ENCODE measurements at places on chromosomes 2 and 18. TPM values are rescaled to one million over a fixed set of nuclear protein-coding genes. Genes with fewer than 3 reads are reported as not detected.

DNA sequence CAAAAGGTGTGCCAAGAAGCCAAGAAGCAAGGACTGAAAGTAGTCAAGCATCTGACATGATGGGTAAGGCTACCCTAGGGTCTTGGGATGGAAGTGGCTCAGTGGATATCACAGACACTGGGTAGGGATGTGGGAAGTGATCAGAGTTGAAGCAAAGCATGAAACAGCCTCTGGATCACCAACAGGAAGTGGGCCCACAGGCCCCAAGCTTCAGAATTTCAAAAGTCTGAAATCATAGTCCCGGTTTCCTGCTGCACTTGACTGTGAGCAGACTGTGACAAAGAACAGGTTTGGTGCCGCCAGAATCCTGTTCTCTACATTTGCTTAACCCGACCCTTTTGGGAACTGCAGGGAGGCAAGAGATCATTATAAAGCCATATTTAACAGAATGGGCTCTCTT, 57.4 kb downstream of the SP100 start:
- DNase-seq, result no peak

- DNase-seq, result no peak
These were observed 22.6 kb downstream of the DHRS9 start for GRCh38 chr2:169091761-169092519.

FARP2 gene
- total RNA-seq, result 37.2 TPM

DNA sequence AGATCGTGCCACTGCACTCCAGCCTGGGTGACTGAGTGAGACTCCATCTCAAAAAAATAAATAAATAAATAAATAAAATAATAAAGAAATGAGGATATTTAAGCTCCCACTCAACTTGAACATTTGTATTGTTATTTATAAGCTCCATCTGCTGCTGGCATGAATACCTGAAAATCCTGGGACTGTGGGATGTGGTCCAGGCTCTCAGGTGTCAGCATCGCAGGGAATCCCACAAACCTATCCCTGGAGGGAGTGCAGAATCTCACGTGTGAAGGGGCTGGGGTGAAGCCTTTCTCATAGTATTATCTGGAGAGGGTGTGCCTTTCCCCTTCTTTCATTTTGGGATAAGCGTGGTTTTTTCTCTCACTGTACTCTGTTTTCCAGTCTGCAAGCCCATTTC, 47.4 kb upstream of the POLE4 start:
- DNase-seq, result no peak

DNA sequence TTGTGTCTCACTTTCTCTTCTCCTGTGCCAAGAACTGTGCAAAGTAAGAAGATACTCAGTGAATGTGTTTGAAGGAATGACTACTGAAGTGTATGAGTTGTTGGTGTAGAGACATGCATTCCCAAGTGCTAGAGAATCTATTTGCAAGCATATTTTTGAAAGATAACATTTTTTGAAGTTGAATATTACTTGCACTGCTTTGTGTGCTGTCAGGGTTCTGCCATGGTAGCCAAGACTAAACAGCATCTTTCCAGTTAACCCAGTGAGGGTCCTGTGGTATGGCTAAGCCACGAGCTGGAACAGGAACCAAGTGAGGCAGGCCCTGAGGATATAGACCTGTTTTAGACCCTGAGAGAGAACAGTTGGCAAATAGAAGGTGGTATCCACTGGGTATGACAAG, 35.2 kb upstream of the EFEMP1 start:
- no peak for DNase-seq

DNA sequence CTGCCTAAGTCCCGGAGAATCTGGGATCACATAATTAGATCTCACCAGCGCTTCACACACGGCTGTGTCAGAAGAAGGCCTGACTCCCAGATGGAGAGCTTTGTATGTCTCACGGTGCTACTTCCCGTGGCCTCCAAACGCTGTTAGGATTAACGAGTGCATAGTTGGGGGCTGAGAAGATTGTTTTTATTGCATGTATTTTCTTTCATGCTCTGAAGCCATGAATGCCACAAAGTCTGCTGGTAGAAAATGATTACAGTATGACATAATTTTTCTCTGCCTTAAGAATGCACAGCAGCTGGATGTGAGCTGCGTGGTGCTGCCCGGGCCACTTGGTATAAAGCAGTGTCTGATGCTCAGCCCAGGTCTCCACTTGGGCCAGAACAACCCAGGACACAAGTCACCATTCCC, 166.5 kb downstream of the SEPTIN10 start:
- DNase-seq, result no peak

DNA sequence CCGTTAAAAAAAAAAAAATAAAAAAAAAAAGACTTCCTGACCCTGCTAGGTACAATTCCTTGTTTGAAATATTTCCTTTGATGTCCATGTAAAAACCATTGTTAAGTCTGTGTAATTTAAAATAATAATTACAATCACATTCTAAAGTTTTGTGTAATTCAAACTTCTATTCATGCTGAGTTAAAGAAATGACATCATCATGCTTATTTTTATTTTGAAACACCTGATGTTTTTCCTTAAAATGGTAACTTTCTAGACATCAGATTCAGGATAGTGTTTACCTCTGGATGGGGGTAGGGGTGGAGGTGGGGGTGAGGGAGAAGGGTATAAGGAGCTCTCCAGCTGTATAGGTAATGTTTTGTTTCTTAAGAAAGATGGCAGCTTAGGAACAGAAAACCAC, 92.8 kb downstream of the ADCYAP1 start:
- no peak for DNase-seq

GRCh38 chr18:67300498-67300897, 216.0 kb downstream of the DSEL start:
- DNase-seq, result peak; percentile 9

DNA sequence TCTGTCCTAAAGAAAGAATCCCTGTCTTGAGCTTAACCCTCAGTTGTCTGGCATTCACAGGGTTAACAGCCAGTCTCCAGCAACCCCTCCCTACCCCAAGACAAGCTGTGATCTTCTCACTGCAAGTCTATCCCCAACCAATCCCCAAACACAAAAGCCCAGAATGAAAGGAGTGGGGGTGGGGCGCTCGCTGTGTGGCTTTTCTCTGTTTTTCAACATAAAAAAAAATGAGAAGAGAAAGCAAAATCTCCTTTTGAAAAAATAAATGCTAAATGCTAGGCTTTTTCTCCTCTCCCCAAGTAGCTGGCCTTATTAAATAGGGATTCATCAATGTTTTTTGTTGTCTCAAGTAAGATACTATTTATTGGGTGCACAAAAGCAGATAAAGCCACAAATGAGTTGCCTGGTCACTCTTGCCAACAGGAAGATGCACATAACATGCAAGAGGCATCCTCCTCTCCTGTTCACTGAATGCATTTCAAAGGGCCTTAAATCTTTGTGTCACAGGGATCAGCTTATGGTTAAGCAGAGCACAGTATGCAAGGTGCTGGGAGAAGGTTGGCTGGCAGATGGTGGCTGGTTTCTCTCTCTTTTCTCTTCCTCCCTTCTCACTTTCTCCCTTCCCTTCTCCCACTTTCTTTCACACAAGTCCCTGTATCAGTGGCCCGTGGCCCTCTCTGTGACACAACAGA, 225.6 kb downstream of the CMPK2 start:
- DNase-seq, result no peak

GRCh38 chr2:31467426-31467825, 52.9 kb upstream of the XDH start:
- no peak for DNase-seq

DNA sequence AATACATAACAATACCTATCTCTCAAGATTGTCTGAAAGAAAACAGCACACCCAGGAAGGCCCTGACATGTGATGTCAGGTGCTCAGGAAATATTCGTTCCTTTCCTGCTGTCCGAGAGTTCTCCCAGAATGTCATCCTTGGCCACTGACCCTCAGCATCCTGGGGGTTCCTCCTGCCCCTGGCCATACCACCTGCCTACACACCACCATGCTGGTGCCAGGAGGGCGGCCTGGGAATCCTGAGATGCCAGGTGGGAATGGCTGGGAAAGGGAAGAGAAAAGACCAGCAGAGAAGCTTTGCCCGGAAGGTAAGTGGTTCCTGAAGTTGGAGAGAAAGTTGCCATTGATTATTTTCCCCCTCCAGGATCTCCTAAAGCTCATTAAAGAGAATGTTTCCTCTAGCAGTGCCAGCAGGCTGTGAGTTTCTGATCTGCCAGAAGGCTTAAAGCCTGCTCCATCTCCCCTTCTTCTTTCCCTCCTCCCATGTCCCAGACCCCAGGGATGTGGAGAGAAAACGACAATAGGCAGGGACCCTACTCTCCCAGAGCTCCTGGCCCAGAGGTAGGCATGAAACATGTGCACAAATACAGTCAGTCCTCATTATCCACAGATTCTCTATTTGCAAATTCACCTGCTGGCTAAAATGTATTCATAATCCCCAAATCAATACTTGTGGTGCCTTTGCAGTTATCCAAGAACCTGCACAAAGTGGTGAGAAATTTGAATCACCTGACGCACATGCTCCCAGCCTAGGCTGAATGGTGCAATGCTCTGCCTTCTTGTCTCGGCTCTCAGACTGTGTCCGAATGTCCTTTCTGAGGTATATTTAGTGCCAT, 147.1 kb upstream of the MYCN start:
- no peak for DNase-seq

MAPRE3 gene
- total RNA-seq, result 5.7 TPM

DNA sequence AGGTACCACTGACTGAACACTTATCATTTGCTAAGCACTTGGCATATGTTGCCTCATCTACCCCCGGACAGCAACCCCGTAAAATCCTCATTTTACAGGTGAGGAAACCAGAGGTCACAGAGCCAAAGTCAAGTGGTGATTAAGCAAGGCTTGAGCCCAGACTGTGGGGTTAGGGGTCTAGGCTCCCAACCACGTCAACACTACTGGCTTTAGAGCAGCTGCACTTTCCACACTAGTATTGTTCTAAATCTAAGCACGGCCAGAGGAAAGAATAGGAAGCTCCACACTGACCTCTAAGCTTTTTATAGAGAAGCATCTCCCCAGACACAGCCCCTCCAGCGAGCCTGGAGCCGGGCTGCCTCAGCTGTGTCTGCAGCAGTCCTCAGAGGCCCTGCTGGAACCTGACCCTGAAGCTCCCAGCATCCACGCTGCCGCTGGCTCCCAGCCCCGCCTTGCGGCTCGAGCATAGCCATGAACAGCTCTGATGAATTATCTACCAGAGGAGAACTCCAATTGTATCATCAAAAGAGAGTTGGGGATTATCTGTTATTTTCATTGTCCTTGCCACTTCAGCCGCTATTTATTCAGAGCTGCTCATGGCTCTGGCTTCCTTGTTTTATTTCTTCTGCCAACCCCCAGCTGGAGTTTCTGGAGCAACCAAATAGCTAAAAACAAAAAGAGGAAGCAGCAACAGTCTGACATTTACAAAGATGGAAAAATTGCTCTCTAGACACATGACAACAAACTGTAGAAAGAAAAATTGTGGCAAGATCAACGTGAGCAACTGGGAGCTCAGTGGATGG, 62.2 kb upstream of the RTN4 start:
- no peak for DNase-seq
